WTC11 (cell line): ENCODE measurements at places on chromosomes 5 and 9. TPM values are rescaled to one million over a fixed set of nuclear protein-coding genes. Genes with fewer than 3 reads are reported as not detected.
A peak's percentile ranks its signal among the peaks of the same experiment; 100 is the strongest.

- no peak overlapping the region for H3K4me3 ChIP-seq
- H3K4me1 ChIP-seq, result peaks cover 10% of the 10 kb centered on the region
- no peaks in the 10 kb centered on the region; the same call in 1 of the 2 replicates for H3K27me3 ChIP-seq
- H3K36me3 ChIP-seq, result no peaks in the 10 kb centered on the region
- H3K27ac ChIP-seq, result no peak overlapping the region
- DNase-seq, result no peak
These were observed 14.0 kb upstream of the GLRX start for GRCh38 chr5:95836544-95836943.

DNA sequence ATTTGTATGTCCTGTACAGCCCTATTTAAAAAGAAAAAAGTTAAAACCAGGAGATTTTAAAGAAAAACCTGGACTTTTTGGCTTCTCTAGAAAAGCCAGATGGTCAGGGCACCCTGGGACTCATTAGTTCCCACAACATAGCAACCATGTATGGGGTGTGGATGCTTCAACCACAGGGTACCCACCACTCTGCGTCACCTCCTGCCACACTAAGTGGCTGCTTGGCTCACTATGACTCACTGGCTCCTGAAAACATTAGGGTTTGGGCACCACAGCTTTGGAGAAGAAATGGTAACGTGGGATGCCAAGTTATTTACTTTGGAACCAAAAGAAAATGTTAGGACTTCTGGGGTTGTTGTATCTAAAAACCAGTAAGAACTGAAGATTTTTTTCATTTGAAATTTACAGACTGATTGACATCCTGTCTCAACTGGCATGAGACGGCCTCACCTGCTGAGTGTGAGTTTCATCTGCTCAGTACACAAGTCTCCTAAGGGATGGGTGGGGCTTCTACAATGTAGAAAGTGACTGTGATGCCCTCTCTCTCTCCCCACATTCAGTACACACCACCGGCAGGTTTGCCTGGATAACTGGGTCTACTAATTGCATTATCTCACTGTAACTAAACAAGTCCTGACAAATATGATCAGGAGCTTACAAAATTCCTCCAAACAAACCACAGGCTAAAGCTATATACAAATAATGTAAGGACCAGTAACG lies 103.9 kb downstream of the ESM1 start:
- H3K4me1 ChIP-seq, result peaks cover 45% of the 10 kb centered on the region
- H3K27ac ChIP-seq, result no peak overlapping the region
- no peak for DNase-seq
- H3K4me3 ChIP-seq, result no peak overlapping the region
- H3K36me3 ChIP-seq, result peaks cover 20% of the 10 kb centered on the region

DNA sequence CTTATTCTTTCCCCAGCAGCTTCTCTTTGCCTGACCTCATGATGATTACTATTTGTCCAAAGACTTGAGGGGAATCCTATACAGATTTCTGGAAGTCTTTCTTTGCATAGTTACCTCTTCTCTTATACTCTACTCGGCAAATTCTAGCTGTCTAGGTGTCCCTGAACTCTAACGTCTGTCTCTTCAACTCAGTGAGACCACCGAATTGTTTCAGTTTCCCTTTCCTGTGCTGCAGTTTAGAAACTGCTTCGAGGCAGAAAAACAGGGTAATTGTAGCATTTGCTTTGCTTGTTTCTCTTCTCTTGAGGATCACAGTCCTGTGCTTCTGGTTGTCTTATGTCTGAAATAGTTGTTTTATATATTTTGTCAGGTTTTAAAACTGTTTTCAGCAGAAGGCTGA lies 14.8 kb downstream of the LVRN start:
- no peak for DNase-seq
- no peaks in the 10 kb centered on the region for H3K36me3 ChIP-seq
- no peak overlapping the region for H3K27ac ChIP-seq

DNA sequence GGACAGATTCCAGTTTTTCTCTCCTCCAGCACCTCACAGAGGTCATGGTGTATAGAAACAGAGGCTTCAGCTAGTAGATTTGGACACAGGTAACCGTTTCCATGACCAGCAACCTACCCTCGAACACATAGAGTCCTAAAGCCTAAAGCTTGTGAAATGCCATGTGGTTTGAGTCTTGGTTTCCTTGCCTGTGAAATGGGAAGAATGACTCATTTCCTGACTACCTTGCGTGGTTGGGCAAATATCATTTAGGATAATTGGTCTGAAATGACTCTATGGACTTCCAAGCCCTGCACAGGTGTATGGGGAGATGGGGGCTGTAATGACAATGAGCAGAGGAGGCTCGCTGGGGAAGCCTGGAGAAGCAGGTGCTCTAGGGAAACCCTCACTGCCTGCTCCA lies 134.6 kb downstream of the TTLL11 start:
- H3K4me1 ChIP-seq, result 0 out of 2 replicates have a peak, but pooled peaks cover 4% of the 10 kb centered on the region
- no peak overlapping the region for H3K4me3 ChIP-seq
- H3K27ac ChIP-seq, result no peak overlapping the region
- peaks cover 13% of the 10 kb centered on the region for H3K27me3 ChIP-seq
- no peak for DNase-seq

DNA sequence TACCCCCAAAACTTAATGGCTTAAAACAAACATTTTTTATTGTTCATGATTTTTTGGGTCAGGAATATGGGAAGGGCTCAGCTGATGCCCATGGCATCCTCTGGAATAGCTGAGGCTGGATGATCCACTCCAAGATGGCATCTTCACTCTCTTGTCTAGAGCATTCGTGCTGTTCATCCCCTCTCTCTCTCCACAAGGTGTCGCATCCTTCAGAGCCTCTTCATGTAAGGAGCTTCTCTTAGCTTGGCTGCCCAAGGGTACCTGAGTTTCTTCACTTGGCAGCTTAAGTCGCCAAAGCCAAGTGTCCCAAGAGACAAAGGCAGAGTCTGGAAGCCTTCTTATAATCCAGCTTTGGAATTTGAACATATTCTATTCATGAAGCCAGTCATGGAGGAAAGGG lies 294.7 kb downstream of the CHSY3 start:
- H3K36me3 ChIP-seq, result peaks cover 2% of the 10 kb centered on the region; the same call in 1 of the 2 replicates
- H3K4me3 ChIP-seq, result no peak overlapping the region
- DNase-seq, result peak; percentile 14
- H3K4me1 ChIP-seq, result peaks cover 5% of the 10 kb centered on the region; the same call in 1 of the 2 replicates

DNA sequence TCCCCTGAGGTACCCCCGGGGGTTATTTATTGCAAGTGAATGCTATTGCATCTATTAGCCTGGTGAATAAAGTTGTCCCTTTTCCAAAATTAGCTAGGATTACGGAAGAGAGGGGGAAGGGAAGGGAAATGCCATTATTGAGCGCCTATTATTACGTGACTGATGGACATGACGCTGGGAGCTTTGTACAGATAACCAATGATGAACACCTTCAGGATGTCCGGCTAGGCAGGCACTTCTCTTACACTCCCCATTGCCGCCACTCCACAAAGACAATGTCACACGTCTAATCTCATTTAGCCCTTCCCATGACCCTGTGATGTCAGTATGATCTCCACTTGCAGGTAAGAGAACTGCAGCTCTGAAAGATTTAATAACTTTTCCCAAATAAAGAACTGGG lies 9.4 kb downstream of the GABRP start:
- no peak overlapping the region for H3K27ac ChIP-seq
- H3K36me3 ChIP-seq, result no peaks in the 10 kb centered on the region
- peaks cover 6% of the 10 kb centered on the region; the same call in 1 of the 2 replicates for H3K27me3 ChIP-seq

- no peaks in the 10 kb centered on the region; the same call in 1 of the 2 replicates for H3K4me1 ChIP-seq
- H3K36me3 ChIP-seq, result no peaks in the 10 kb centered on the region
- H3K27ac ChIP-seq, result no peak overlapping the region
- no peaks in the 10 kb centered on the region for H3K27me3 ChIP-seq
These were observed 9.1 kb downstream of the PRKACG start for GRCh38 chr9:69004836-69005235.

DNA sequence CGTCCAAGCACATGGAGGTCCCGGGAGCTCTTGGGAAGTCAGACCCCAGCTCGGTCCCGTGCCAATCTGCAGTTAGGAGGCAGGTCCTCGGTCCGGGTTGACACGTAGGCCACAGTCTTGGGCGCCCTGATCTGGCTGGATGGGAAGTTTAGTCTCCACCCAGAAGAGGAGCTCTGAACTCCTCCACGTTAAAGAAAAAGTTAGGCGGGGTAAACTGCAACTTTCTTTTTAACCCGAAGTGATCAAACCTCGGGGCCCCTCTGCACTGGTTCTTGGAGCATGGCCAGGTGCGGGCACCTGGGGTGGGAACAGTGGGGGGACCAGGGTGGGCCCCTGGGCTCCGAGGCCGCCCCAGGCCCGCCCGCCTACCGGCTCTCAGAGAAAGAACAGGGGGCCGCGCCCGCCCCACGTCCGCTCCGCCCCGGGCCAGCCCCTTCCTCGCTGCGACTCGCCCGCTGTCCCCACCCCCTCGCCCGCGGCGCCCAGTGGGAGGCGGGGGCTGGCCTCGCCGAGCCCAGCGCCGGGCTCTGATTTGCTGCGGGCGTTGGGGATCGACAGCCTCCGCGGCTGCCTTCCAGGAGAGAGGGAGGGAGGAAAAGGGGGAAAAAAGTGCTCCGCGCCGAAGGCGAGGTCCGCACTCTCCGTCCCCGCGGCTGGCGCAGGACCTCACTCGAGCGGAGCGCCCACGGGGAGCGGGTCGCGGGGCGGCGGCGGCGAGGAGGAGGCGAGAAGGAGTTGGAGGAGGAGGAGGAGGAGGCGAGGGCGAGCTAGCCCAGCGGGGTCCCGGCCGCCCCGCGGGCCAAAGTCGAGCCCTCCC lies at the start of gene COL5A1:
COL5A1 (plus strand) TSS at position 631 of the 817 bp plus-strand sequence. CDS start 385 bp downstream, outside the sequence.
- peak within 1 kb of the TSS; percentile 85 for H3K4me3 ChIP-seq
- no peaks in the 10 kb centered on the region for H3K36me3 ChIP-seq
- H3K4me1 ChIP-seq, result peaks cover 35% of the 10 kb centered on the region
- DNase-seq, result peak; percentile 89

DNA sequence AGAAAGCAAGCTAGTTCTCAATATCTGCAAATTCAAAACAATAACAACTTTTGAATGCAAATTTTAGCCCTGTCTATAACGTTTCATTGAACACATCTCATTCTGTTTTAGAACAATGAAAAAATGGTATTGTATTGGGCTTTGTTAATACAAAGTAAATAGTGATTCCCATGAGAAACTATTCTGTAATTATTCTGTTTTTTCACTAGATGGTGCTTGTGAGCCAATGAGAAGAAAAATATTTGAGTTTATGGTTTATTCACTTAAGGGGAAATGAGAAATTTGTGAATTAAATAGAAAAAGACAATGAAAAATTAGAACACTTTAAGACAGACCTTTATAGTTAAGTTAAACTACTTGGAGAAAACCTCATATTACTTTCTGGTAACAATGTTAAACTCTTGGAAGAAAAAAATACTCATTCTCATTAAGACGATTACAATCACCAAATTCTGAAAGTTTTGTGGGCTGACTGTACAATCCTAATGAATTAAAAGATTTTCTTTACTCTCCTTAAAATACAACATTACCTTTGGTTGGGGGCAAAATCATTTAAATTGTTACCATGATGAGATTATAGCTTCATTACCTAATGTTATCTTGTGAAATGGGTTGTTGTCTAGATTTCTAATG lies 127.0 kb downstream of the NNT start:
- no peak for DNase-seq
- H3K36me3 ChIP-seq, result no peaks in the 10 kb centered on the region
- H3K4me3 ChIP-seq, result no peak overlapping the region
- H3K27ac ChIP-seq, result no peak overlapping the region

DNA sequence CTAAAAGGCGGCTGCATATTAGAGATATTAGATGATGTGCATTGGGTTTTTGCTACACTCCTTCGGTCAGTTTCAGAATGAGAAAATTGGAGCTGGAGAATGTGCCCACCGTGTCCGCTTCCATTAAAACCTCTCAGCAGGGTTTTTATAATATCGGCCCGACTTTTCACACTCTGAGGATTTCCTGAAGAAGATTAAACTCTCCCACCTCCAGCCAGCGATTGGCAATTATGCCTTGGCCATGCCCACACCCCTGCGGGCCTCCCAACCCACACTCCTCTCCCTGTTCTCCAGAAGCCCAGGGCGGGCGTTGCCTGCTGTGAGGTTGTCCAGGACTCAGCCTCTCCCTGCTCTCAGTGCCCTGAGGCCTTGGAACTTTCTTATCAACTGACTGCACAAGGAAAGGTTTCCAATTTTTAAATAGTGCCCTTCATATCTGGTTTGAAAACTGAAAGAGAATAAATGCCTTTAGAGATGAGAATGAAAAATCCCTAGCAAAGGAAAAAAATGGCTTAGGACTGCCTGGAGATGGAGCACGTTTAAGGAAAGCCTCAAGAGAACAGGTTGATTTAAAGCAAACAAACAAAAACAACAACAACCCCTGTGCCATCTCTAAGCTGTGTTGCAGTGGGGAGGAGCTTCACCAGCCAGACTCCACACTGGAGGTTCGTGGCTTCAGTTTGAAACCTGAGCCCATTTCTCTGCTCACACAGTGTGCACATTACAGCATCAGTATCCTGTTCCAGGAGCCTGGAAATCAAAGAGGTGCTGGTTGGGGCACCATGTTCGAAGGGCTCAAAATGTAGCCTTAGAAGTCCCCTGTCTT lies 292.9 kb downstream of the NSG2 start:
- no peaks in the 10 kb centered on the region for H3K36me3 ChIP-seq
- no peak overlapping the region for H3K4me3 ChIP-seq
- no peak overlapping the region; the same call in 1 of the 2 replicates for H3K27ac ChIP-seq
- no peak for DNase-seq

- H3K27ac ChIP-seq, result peak overlapping the region; percentile 79
- no peak for DNase-seq
- H3K4me3 ChIP-seq, result no peak overlapping the region
- 0 out of 2 replicates have a peak, but pooled peaks cover 2% of the 10 kb centered on the region for H3K36me3 ChIP-seq
- no peaks in the 10 kb centered on the region; the same call in 1 of the 2 replicates for H3K27me3 ChIP-seq
These were observed 3.7 kb downstream of the SIL1 start for GRCh38 chr5:139194486-139194885.

DNA sequence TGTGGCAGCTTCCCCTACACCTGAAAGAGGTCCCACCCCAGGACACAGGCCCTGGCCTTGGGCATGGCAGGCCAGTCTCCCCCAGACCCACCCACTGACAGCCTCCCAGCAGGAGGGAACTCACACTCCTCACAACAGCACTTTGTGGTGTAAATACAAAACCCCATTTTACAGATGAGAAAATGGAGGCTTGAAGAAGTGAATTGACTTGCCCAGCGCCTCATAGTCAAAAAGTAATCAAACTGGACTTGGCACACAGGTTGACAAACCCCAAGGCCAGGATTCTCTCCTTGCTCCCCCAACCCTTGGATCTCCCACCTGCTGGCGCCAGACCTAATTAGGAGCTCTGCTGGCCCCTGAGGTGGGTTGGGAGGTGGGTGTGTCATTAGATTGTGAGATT lies 29.2 kb upstream of the NEK6 start:
- no peak overlapping the region for H3K4me3 ChIP-seq
- no peaks in the 10 kb centered on the region for H3K4me1 ChIP-seq
- H3K36me3 ChIP-seq, result no peaks in the 10 kb centered on the region
- no peak overlapping the region for H3K27ac ChIP-seq
- peaks cover 3% of the 10 kb centered on the region; the same call in 1 of the 2 replicates for H3K27me3 ChIP-seq

- H3K27ac ChIP-seq, result no peak overlapping the region
- H3K4me1 ChIP-seq, result peaks cover 9% of the 10 kb centered on the region
- H3K36me3 ChIP-seq, result no peaks in the 10 kb centered on the region
- DNase-seq, result no peak
- no peaks in the 10 kb centered on the region for H3K27me3 ChIP-seq
These were observed 320.8 kb upstream of the ITGA1 start for GRCh38 chr5:52466749-52467520.

- DNase-seq, result peak; percentile 4
- H3K36me3 ChIP-seq, result no peaks in the 10 kb centered on the region
- H3K27me3 ChIP-seq, result peaks cover 25% of the 10 kb centered on the region
- H3K4me1 ChIP-seq, result peaks cover 21% of the 10 kb centered on the region
- H3K27ac ChIP-seq, result no peak overlapping the region
These were observed 1.6 kb downstream of the ACSL6 start for GRCh38 chr5:132009706-132010405.

SLC6A3 gene
- total RNA-seq, result 0.53 to 0.74 TPM (median 0.64 TPM) in 3 replicates

GDF9 gene
- 0.34 to 0.42 TPM (median 0.37 TPM) in 3 replicates for total RNA-seq

LECT2 gene
- not detected in 3 replicates for total RNA-seq

HNRNPA0 gene
- total RNA-seq, result 65.6 to 66.6 TPM (median 66.0 TPM) in 3 replicates

MAMDC2 gene
- total RNA-seq, result 6.0 to 6.3 TPM (median 6.3 TPM) in 3 replicates

KLF4 gene
- total RNA-seq, result 5.9 to 8.9 TPM (median 7.6 TPM) in 3 replicates
